ENCODE measurements at places on chromosomes 2 and 18.

- no peak for DNase-seq
These were observed 6.2 kb upstream of the RBM45 start for GRCh38 chr2:178106053-178106452.

DNA sequence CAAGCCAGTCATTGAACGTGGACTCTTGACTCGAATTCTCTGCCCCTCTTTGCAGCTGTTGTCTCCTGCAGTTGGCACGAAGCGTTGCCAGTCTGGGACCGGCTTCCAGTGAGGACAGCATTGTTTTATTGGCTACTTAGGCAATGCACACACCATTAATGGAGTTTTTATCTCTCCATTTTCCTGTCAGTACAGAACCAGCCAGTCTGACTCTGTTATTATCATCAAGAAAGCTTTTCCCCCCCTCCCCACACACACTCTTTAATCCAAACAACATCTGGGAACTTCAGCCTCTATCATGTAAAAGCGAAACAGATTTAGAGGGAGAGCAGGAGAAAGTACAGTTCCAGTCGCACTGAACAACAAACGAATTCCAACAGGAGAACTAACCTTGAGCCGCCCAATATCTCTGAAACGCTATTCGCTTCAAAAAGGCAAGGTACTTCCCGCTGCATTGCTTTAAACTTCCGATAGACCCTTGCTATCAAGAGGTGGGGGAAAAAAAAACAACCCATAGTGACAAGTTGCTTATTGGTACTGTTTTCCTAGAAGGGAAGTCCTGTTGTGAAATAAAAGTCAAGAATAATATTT lies 38.2 kb downstream of the ACVR1 start:
- peak; percentile 67 for DNase-seq

GRCh38 chr2:46943881-46944798 lies 28.5 kb upstream of the MCFD2 start:
- DNase-seq, result no peak

- DNase-seq, result no peak
These were observed 37.3 kb downstream of the FHOD3 start for GRCh38 chr18:36334798-36335197.

DNA sequence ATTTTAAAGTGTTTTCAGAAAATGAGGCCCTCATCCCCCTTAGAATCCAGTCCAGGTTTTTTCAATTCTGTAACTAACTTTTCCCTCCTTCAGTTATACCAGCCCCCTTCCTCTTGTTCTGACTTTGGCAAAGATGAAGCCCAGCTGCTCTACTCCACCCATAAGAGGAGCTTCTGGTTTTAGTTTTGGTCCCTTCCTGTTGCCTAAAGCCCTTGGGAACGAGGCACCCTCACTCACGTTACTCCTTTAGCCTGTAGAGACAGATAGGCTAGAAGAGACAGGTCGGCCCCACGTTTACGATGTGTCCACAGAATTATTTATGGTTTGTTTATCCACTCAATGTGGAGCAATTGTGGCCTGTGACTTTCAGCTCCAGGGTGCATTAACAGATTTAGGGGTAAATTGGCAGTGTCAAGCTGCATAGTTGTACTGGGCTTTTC lies 454.2 kb upstream of the TNP1 start:
- no peak for DNase-seq

GRCh38 chr18:50240080-50240563 lies 26.2 kb downstream of the CFAP53 start:
- DNase-seq, result no peak

DNA sequence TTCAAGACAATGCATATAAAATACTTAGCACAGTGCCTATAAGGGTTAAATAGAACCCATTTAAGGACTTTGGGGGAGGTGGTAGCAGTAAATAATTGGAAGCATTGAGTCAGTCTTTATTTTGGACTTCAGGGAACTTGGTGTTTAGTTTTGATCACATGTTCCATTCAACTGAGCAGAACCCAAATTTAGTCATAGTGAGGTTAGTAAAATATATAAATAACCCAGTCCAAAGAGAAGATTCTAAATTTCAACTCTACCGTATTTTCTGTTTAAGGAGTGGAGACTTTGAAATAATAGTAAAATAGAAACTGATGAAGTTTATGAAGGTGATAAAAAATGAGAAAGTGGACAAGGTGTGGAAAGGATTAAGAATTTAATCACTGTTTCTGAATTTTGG lies 19.7 kb downstream of the TWSG1 start:
- no peak for DNase-seq

DNA sequence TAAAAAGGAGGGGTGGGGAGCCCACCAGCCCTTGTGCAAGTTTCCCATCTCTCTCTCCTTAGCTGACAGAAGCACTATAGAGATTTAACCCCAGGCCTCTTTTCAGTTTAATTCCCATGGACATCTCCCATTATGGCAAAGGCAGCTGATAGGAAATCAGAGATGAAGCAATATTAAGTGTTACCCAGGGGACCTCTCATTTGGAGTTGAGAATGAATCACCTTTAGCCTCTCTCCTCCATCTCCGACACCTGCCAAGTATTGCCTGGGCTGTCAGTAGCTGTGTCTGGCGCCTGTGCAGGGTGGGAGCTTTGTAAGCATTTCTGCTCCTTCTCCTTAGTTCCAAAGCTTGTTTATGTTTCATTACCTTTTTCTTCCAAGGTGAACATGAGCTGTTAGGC lies 109.0 kb downstream of the AQP4 start:
- DNase-seq, result no peak

DNA sequence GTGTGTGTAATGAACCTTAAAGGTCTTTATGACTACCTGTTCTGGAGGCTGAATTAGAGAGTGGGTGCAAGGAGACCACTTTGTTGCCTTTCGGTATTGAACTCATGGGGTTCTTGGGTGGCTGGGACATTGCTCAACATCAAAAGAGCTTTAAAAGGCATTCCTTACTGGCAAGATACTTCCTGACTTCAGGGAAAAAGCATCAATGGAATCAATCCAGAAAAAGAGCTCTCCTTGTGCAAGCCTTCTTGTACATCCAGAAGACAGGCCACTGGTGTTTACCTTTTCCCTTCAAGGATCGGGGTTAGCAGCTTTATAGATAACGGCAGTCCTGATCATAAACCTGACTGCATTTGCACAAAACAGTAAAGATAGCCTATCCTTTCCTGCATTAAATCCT lies 9.5 kb downstream of the PNO1 start:
- no peak for DNase-seq

DNA sequence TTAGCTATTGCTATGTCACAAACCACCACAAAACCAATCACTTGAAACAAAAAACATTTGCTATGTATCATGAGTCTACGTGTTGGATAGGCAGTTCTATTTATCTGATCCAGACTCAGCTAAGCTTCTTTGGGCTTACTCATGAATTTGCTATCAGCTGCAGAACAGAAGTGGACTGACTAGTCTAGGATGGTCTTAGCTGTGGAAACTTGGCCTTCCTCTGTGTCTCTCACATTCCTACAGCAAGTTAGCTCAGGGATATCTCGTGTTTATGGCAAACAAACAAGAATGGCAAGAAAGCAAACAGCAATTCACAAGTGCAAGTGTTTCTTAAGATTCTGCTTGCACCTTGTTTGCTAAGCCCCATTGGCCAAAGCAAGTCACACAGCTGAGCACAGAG lies 288.0 kb upstream of the TNP1 start:
- DNase-seq, result no peak

DNA sequence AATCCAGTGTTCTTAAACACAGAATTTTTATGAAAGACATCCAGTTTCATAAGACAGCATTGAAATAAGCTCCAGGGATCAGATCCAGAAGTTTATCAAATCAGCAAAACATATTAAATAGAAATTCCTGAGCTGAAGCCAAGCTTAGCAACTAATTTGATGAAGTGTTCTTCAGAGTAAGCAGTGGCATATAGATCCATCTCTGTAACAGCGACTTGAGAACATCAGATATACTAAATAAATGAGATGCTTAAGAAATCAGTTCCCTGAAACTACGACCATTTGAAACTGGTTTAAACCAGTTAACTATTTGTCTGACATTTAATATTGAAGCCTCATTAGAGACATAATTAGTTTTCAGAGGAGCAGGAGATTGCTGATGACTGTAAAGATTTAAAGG lies 34.1 kb downstream of the PPP1R1C start:
- no peak for DNase-seq

DNA sequence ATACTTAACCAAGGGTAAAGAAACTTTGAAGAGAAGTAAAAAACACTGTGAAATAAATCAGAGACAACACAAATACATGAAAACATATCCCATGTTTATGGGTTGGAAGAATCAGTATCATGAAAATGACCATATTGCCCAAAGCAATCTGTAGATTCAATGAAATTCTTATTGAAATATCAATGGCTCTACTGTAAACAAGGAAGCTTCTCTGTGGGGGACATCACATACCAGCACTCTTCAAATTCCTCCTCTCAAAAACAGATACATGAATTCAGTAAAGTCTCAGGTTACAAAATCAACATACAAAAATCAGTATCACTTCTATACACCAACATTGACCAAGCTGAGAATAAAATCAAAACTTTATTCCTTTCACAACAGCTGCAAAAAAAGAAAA lies 63.5 kb upstream of the CNTNAP5 start:
- no peak for DNase-seq

DNA sequence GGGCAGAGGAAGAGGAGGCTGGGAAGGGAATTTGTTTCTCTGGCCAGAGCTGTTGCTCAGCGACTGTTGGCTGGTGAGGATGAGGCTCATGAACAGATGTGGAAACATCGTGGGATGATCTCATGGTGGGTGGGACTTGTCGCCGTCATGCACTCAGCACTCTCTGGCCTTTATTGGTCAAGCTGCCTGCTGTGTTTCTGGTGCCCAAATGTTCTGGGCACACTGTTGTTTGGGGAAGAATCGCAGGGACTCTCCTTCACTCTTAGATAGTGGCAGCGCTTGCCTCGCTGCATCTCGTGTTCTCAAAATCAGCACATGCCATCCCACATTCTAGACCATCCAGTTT lies 145.6 kb downstream of the AGAP1 start:
- peak; percentile 77 for DNase-seq

DNA sequence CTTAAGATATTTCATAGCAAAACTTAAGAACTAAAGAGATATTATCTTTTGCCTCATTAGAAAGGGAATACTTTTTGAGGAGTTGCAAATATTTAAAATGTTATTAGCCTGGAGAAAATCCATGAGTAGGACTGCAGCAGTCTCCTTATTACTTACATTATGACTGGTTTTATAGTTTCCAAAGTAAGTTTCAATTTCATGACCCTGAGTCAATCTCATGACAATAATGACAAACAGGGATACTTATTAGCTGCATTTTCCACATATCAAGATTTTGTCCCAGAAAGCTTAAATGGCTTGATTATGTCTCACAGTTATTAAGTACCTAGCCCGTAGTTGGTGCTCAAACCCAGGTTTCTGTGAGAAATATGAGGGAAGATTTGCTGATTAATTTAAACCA lies 150.8 kb upstream of the ZEB2 start:
- no peak for DNase-seq

- no peak for DNase-seq
These were observed 56.0 kb downstream of the HAUS1 start for GRCh38 chr18:46160050-46160798.

DNA sequence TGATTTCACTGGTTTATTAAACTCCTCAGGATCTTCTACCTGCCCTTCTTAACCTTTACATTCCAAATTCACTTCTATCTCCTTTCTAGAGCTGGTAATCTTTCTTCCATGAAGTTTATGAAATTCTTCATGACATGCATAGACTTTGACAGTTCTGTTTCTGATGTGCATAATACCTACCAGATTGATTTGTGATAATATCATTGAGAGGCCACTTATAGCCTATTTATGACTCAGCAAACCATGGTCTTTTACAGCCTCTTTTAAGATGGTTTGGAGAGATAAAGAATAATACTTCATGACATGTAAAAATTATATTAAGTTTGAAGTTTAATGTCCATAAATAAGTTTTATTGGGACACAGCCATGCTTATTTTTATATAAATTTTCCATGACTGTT lies 14.0 kb downstream of the SCN2A start:
- no peak for DNase-seq

- DNase-seq, result peak; percentile 93
These were observed 10.4 kb downstream of the COLEC11 start for GRCh38 chr2:3604991-3605961.

DNA sequence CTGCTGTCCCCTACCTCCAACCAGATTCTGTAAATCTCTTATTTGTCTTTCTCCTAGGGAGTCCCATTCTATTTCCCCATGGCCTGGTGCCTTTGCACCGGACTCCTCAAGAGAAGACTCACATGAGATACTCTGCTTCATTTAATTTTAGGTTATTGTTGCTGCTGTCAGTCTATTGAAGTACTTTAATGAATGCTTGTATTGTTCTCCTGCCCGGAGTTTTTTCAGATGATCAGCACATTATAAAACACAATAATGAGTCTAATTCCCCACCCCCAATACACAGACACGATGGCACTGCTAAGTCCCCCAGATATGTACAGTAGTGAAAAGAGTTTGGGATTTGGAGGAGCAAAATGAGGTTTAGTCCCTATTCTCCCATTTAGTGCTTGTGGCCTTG lies 58.9 kb downstream of the HAUS1 start:
- no peak for DNase-seq

DNA sequence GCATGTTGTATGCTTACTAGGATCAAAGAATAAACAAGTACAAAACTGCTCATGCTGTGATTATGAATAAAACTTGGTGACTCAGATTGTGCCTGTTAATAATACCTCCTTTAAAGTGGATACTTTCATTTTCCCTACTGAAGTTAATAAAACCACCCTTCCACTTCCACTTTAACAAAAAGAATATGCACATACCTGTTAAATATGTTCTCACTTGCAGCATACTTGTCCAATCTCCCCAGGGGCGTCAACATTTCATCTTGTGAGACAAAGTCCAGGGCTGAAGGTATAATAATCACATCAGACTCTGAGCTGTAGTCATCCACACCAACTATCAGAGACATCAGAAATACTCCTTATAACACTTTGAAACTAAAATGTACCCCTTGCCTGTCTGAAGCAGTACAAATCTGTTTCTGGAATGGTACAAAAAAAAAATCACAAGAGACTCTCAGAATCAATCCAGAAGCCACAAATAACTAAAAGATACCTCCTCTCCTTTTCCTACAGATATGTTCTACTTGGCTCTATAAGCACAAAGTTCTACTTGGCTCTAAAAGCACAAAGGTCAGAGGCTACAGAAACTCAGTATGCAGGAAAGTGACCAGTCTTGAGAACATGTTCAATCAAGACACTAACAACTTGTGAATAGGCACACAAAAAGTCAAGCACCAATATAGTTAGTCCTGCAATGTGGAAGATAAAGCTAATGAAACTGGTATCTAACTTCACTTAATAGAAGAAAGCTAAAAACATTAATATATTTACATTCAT lies 19.3 kb downstream of the PPP4R1 start:
- DNase-seq, result no peak

GRCh38 chr2:46984040-46984439 lies 68.4 kb upstream of the MCFD2 start:
- no peak for DNase-seq

Measured in BE2C (cell line).